ENCODE measurements at places on chromosomes 7 and 10. TPM values are rescaled to one million over a fixed set of nuclear protein-coding genes. Genes with fewer than 3 reads are reported as not detected.

- DNase-seq: no peak
Measured at GRCh38 chr10:93223336-93223735, 149.6 kb downstream of the CYP26A1 start.

DNA sequence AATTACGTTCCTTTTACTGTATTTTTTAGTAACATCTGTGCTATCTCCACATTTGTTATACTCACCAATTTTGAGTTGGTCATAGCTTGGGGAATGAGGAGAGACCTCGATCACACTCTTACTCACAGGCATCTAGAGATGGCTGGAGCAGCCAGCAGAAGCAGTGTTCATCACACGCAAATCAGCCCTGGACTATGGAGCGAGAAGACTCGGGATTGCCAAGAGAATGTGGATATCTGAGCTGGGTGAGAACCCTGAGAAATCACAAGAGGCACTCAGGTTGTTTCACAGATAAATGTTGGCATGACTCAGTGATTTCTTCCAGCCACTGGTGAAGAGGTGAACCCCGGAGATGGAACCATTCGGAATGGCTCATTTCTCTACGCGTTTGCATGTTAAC lies 820.1 kb upstream of the IGFBP3 start:
- DNase-seq: no peak

- no peak for DNase-seq
Measured at GRCh38 chr7:26167303-26167934, 15.4 kb downstream of the NFE2L3 start.

DNA sequence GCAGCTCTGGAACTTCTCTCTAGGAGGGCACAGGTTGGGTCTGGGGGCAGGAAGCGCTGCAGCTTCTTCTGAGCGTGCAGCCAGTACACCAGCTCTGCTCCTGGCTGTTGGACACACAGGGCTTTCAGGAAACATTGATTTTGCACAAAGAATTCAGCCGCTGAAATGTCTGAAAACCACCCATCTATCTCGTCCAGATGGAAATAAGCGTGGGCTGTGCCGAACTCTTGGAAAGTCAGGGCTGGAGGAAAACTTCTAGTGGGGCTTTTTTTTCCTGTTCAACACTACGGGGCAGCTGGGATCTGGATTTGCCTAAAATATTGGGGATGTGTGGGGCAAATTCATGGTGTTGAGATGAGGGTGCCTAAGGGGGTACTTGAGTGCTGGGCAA lies 31.2 kb downstream of the PALD1 start:
- DNase-seq: no peak

- no peak for DNase-seq
Measured at GRCh38 chr10:84118395-84119006, 20.8 kb upstream of the GHITM start.

DNA sequence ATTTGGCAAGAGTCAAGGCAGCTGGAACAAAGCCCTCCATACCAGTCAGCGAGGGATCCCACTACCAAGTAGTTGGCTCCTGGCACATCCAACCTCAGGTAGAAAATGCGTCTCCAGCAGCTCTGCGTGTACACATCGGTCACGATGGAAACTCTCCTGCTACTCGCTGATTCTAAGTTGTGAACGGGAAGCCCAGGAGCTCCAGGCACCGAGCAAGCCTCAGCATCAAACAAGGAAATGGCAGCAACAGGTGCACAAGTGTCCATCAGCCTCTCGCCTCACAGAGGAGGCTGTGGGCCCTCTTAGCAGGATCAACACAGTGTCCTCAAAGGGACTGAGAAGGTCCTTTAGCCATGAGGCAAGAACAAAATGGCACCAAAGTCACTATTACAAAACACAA lies 127.0 kb downstream of the TCERG1L start:
- no peak for DNase-seq

GRCh38 chr10:25405871-25406270 lies 231.1 kb downstream of the GPR158 start:
- no peak for DNase-seq

DNA sequence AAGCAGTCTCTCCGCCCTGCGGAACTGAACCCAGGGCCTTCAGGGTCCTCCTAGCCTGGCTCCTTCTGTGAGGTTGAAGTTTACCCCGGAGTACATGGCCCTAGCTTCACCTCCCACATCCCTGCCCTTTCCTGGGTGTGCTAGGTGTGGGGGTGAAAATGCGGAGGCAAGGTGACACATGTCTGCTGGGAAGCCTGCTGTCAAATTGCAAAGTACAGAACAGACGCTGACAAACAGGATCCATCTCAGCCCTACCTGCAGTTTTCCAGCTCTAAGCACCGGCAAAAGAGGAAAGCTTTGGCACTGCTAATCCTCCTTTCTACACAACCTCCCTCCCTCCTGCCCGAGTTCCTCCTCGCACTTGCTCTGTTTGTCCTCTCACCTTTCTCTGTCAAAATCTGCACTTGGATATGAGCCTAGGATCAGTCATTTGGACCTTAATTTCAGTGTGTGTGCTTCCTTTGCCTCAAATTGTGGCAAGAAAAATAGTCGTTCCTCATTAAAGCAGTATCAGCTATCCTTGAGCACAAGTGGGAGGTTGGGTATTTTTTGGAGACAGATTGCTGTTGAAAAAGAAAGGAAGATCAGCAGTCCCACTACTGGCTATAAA lies 14.4 kb upstream of the GPR15LG start:
- no peak for DNase-seq

- no peak for DNase-seq
Measured at GRCh38 chr10:18829259-18829658, 170.0 kb downstream of the ARL5B start.

DNA sequence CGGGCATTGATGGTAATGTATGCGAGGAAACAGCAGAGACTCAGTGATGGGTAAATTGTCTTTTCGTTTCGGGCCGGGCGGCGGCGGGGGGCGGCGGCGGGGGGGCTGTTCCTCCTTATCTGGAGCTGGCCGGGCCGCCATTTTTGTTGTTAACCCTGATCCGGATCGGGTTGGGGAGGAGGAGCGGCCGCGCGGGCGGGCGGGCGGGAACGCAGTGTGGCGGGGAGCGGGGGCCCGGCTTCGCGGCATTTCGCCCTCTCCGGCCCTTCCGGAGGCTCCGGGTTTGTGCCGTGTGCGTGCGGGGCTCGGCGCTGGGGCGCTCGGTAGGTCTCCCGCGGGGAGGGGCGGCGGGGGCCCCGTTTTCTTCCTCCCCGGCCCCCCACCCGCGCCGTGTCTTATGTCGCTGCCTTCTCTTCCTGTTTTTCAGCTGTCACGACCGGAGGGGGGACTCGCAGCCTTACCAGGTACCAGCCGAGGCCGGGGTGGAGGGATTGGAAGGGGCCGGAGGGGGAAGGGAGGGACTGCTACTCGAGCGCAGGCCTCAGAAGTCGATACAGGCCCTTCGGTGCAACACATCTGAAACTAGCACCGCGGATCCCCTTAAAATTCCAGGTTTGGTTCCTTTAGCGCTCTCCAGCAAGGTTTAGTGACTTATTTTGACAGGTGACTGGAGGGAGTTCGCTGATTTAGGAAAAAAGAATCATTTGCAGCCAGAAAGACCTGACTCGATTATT lies 820 bp downstream of the WAC start:
- DNase-seq: peak; percentile 54

GRCh38 chr10:126468876-126469643 lies 80.8 kb upstream of the ADAM12 start:
- no peak for DNase-seq

DNA sequence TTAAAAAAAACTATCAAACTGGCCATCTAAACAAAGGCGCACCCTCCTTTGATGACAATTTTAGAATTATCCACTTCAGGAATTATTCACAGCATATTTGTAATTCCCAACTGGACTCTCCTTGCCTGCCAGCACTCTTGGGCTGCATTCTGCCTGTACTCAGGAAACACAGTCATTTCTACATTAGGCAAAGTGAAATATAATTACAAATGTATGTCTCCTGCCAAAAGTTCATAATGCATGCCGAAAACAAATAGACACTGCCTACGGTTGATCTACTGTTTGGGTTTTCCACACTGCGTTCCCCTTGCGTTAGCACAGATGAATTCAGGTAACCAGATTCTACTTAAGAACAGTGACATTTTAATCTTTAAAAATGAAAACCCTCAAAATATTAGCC lies 1.9 kb downstream of the HGF start:
- DNase-seq: no peak

- DNase-seq: no peak
Measured at GRCh38 chr7:117730390-117730789, 142.9 kb downstream of the CTTNBP2 start.

DNA sequence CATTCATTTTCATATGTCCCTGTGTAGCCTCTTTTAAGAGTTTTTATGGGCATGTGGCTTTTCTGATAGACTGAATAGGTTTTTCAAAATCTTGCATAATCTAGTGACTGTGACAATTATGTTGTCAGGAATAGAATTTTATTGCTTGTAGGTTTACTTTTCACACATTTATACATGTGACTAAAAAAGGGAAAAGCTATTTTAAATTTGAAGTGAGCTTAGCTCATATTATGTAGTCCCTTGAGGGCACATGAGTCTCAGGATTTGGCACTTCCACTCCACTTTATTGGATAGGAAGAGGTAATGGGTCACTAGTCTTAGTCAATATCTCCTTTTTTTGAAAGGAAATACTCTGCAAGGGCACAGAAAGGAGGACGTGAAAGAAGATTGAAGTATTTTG lies 247.3 kb downstream of the SUGCT start:
- DNase-seq: no peak

- DNase-seq: no peak
Measured at GRCh38 chr7:134512271-134512670, 15.1 kb upstream of the AKR1B10 start.

DNA sequence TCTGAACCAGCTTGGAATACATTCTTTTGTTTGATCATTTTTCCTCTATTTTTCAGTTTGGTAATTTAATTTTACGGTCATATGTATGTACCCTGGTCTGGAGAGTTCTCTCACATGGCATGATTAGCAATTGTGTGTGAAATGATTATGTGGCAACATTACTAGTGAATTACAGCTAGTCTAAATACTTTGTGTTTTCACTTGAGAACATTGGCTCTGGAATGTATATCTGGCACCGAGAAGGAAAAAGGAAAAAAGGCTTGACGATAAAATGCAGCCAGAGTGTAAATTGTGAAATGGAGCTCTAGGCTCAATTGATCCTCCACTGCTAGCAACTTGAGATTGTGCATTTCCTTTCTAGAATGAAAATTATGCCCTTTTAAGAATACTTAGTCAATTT lies 397.2 kb downstream of the EXOC4 start:
- DNase-seq: no peak

The PRR15 gene
- not detected for total RNA-seq

The IGF2BP3 gene
- not detected for total RNA-seq

The FBXO24 gene
- total RNA-seq: 2.1 TPM

The PBLD gene
- total RNA-seq: 2.3 TPM

The CYP2C9 gene
- total RNA-seq: not detected

The IRF5 gene
- 9.1 TPM for total RNA-seq

The KAZALD1 gene
- total RNA-seq: not detected

The HPSE2 gene
- total RNA-seq: 0.12 TPM

The BMI1 gene
- total RNA-seq: 99.0 TPM

The SH2D4B gene
- total RNA-seq: 0.17 TPM

The FRMD4A gene
- total RNA-seq: 1.9 TPM

The ZNF853 gene
- total RNA-seq: 2.0 TPM

All from CD4-positive, alpha-beta memory T cell (primary cell).